Activated T-cell treated with anti-CD3 and anti-CD28 coated beads, Interleukin-2, amount 50 U/mL, for 72 hours (primary cell): ENCODE measurements at places on chromosomes 12 and 14.

GRCh38 chr12:55912908-55913307 lies 14.8 kb downstream of the PYM1 start:
- no peak for DNase-seq
- H3K36me3 ChIP-seq: peaks cover 25% of the 10 kb centered on the region
- H3K4me3 ChIP-seq: no peak overlapping the region
- H3K27ac ChIP-seq: peak overlapping the region; percentile 90
- H3K4me1 ChIP-seq: peaks cover 23% of the 10 kb centered on the region

DNA sequence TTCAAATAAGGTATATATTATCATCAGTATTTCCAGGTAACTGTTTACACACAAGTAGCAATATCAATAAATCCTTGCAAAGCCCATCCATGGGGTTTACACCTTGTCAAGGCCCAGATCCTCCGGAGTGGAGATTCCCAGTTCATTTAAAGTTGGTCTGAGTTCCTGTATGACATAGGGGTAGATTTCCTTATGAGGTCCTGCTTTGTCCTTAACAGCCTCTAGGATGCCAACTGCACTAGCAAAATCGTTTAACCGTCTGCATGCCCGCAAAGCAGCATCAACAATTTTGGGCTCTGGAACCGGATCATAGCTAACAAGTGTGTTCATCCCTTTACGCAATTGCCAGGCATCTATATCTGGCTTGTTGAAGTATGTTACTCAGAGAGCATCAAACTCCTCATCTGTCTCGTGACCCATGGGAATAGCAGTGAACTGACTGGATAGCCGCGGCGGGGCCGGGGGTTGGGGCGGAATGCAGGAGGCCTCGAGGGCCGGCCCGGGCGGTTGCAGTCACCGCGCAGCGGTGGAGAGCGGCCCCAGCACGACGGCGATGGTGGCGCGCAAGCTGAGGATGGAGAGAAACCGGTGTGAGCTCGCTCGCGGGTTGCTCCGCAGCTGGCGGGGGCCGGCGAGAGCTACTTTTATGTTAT lies 30.6 kb upstream of the FBXO34 start:
- no peak overlapping the region for H3K27ac ChIP-seq
- no peak for DNase-seq
- peaks cover 15% of the 10 kb centered on the region for H3K27me3 ChIP-seq
- H3K36me3 ChIP-seq: no peaks in the 10 kb centered on the region
- H3K4me3 ChIP-seq: no peak overlapping the region
- no peaks in the 10 kb centered on the region for H3K4me1 ChIP-seq

- H3K27me3 ChIP-seq: no peaks in the 10 kb centered on the region
- peak overlapping the region; percentile 51 for H3K4me3 ChIP-seq
- no peak for DNase-seq
- H3K36me3 ChIP-seq: no peaks in the 10 kb centered on the region
These were observed 28.7 kb downstream of the MLXIP start for GRCh38 chr12:122107261-122107660.

DNA sequence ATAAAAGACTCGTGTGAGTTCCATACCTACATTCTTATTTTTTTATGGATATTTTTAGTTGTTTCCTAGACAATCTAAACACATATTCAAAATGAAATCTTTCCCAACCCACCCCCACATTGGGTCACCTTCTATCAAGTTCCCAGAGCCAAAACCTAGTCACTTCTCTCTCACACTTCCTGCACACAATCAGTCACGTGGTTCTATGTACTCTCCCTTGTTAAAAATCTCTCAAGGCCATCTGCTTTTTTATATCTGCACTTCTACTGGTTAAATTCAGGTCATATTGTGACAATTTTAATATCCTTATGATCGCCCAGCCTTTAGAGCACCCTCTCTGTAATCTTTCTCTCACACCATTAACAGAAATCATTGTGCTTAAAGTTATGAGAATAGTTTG lies 175.0 kb upstream of the SYT10 start:
- peaks cover 2% of the 10 kb centered on the region for H3K36me3 ChIP-seq
- H3K27me3 ChIP-seq: no peaks in the 10 kb centered on the region
- DNase-seq: no peak
- no peak overlapping the region for H3K27ac ChIP-seq

DNA sequence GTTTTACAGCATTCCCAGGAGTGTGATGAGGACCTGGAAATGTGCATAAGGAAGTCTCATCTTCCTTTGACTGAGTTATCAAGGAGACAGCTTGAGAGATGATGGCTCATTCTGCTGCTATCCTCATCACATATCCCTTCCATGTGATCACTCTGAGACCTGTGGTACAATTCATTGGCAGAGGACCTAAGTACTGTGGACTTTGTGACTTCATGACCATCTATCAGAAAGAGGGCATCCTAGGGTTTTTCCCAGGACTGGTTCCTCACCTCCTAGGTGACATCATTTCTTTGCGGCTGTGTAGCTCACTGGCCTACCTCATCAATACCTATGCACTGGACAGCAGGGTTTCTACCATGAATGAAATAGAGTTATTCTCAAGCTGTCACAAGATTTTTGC lies 172.1 kb upstream of the PLEKHG7 start:
- H3K4me3 ChIP-seq: no peak overlapping the region
- H3K36me3 ChIP-seq: peaks cover 6% of the 10 kb centered on the region
- no peak overlapping the region for H3K27ac ChIP-seq
- H3K27me3 ChIP-seq: no peaks in the 10 kb centered on the region

- H3K27ac ChIP-seq: no peak overlapping the region
- no peaks in the 10 kb centered on the region for H3K4me1 ChIP-seq
- no peak overlapping the region for H3K4me3 ChIP-seq
- H3K36me3 ChIP-seq: no peaks in the 10 kb centered on the region
These were observed 498.2 kb downstream of the GLT1D1 start for GRCh38 chr12:129351481-129351880.

DNA sequence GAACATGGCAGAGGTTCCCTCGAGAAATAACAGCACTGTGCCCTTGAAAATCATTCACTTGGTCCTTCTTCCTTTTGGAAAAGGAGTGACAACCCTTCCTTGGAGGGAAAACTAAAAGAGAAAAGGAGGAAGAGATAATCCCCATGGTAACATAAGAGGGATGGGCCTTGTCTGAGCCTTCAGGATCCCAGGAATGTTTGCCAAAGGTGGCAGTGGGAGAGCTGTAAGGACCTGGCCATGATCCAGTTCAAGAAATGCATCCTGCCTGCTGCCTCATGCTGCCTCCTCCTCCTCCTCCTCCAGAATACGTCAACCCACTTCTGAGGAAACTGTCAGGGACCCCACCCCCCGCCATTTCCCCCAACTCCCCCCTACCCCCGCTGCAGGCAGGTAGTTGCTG lies 118.8 kb downstream of the KCNK10 start:
- no peaks in the 10 kb centered on the region for H3K36me3 ChIP-seq
- DNase-seq: no peak
- peaks cover 27% of the 10 kb centered on the region for H3K27me3 ChIP-seq
- H3K27ac ChIP-seq: no peak overlapping the region

DNA sequence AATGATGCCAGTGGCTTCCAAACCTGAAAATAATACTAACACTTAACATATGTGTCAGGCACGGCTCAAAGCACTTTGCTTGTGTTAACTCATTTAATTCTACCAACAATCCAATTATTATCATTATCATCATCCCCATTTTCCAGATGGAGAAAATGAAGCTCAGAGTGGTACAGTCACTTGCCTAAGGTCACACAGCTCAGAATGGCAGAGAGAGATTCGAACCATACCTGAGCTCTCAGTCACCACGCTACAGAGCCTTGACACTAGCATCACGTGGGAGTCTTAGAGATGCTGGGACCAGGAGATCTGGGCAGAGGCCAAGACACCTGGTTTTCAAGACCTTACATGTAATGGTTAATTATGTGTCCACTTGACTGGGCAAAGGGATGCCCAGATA lies 34.2 kb downstream of the DHX37 start:
- H3K4me1 ChIP-seq: no peaks in the 10 kb centered on the region
- peaks cover 9% of the 10 kb centered on the region for H3K36me3 ChIP-seq
- no peaks in the 10 kb centered on the region for H3K27me3 ChIP-seq
- DNase-seq: no peak

DNA sequence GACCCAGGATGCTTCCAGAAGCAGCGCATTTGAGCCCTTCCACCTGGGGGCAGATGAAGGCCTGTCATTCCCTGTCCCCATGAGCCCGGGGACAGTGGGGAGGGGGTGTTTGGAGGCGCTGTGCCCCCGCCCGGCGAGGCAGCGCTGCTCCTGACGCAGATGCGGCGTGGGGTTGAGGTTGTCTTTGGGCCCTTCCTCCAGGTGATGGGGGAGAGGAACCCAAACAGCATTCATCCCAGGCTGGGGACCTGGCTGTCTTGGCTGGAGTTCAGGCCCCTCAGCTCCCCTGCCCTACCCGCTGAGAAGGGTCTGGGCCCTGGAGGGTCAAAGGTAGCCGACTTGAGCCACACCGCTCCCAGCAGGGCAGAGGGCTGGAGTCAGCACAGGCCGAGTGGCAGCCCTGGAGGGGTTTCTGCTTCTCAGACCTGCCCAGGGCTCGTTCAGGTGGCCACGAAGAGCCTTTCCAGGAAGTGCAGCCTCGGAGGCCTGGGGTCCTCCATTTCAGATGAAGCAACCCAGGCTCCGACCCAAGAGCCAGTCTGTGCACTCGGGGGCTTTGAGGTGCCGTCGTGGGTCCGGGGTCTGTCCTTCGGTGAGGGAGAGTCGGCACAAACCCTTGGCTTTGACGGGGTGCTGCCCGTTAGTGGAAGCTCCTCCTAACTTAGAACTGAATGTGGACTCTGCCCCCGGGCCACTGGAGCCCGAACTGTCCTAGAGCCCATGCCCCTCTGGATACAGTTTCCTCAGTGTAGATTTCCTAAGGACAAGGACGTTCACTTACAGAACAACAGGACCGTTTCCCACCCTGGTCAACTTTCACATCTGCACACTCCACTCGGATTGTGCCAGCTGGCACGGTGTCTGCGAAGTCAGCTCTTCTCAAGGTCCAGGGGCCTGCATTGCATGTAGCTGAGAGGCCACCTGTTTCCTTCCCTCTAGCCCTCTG lies 16.1 kb downstream of the ACADS start:
- H3K4me1 ChIP-seq: no peaks in the 10 kb centered on the region
- no peak for DNase-seq
- H3K27me3 ChIP-seq: no peaks in the 10 kb centered on the region
- no peaks in the 10 kb centered on the region for H3K36me3 ChIP-seq
- H3K27ac ChIP-seq: no peak overlapping the region
- no peak overlapping the region for H3K4me3 ChIP-seq

DNA sequence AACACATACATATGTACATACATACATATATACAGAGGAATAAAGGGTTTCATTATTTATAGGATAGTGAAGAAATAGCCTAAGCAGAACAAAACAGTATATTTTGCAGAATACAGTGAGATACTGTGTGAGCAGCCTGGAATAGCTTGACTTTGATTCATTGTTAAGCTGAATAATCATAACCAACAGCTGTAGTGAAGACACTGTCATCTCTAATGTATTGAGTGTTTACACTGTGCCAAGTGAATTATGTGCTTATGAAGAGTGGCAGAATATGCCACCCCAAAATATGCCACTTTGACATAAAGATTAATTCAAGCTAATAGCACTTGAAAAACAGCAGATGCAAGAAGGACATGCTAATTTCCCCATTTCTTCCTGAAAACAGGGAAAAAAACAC lies 48.2 kb upstream of the LRFN5 start:
- H3K27ac ChIP-seq: no peak overlapping the region
- H3K4me1 ChIP-seq: no peaks in the 10 kb centered on the region
- no peaks in the 10 kb centered on the region for H3K27me3 ChIP-seq
- no peaks in the 10 kb centered on the region for H3K36me3 ChIP-seq

GRCh38 chr14:20486684-20487395 lies 17.6 kb downstream of the PNP start:
- H3K27ac ChIP-seq: peak overlapping the region; percentile 17
- no peaks in the 10 kb centered on the region for H3K36me3 ChIP-seq
- no peak for DNase-seq
- peak overlapping the region; percentile 27 for H3K4me3 ChIP-seq

GRCh38 chr14:103882503-103883262 lies 35.3 kb upstream of the PPP1R13B start:
- H3K27ac ChIP-seq: no peak overlapping the region
- DNase-seq: no peak
- no peak overlapping the region for H3K4me3 ChIP-seq
- peaks cover 13% of the 10 kb centered on the region for H3K4me1 ChIP-seq
- H3K27me3 ChIP-seq: no peaks in the 10 kb centered on the region
- no peaks in the 10 kb centered on the region for H3K36me3 ChIP-seq

GRCh38 chr14:92847278-92847677 lies 53.2 kb downstream of the GOLGA5 start:
- H3K4me1 ChIP-seq: peaks cover 43% of the 10 kb centered on the region
- peaks cover 7% of the 10 kb centered on the region for H3K36me3 ChIP-seq
- H3K27ac ChIP-seq: no peak overlapping the region
- H3K4me3 ChIP-seq: no peak overlapping the region
- DNase-seq: no peak

GRCh38 chr14:99554757-99555531 lies 49.1 kb downstream of the CCDC85C start:
- DNase-seq: no peak
- H3K27ac ChIP-seq: no peak overlapping the region
- H3K4me1 ChIP-seq: peaks cover 8% of the 10 kb centered on the region

GRCh38 chr14:75723716-75724115 lies 62.7 kb downstream of the TTLL5 start:
- no peak for DNase-seq
- peaks cover 3% of the 10 kb centered on the region for H3K36me3 ChIP-seq
- no peaks in the 10 kb centered on the region for H3K27me3 ChIP-seq

- no peaks in the 10 kb centered on the region for H3K4me1 ChIP-seq
- H3K4me3 ChIP-seq: no peak overlapping the region
- H3K27me3 ChIP-seq: no peaks in the 10 kb centered on the region
- no peak for DNase-seq
These were observed 14.2 kb upstream of the TEX22 start for GRCh38 chr14:105384041-105384557.

GRCh38 chr12:9864913-9865675 lies 4.1 kb downstream of the CLEC2B start:
- H3K4me3 ChIP-seq: peak overlapping the region; percentile 82
- peak overlapping the region; percentile 89 for H3K27ac ChIP-seq
- DNase-seq: no peak
- H3K27me3 ChIP-seq: no peaks in the 10 kb centered on the region
- H3K4me1 ChIP-seq: peaks cover 63% of the 10 kb centered on the region

DNA sequence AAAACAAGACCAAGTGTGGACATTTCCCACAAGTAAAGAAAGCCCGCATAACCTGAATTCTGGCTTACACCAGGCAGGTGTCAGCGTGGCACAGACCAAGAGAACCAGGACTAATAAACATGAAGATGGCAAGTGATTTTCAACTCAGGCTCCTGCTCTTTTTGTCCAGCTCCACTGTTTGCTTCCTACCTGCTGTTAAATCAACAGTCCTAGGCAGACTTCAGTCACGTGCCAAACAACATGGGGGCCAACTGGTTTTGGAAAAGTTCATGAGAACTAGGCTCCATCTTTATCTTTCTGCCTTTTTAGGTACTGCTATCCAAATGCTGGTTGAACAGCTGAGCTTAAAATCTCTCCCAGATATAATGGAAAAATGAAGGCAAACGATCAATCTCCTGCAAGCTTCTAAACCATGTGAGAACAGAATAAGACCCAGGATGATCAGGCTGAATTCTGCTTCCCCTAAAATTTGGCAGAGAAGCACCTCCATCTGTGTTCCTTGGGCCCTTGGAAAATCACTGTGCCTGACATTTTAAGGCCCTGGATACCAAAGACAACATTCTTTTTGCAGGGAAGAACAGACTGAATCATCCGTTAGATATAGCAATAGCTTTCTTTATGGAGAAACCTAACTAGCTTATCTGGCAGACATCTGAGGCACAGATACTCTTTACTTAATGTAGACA lies 215.6 kb upstream of the USP15 start:
- no peaks in the 10 kb centered on the region for H3K27me3 ChIP-seq
- DNase-seq: no peak
